Suppressor macrophage (primary cell): ENCODE measurements at places on chromosomes 16 and 17.

- DNase-seq, result no peak
Observed at GRCh38 chr17:82234211-82235055, 5.6 kb downstream of the SLC16A3 start.

GRCh38 chr16:27458258-27458657 is 56.3 kb downstream of the IL21R start:
- DNase-seq, result no peak

- peak; percentile 82 for DNase-seq
Observed at GRCh38 chr17:17840751-17841591, 4.2 kb upstream of the SREBF1 start.

GRCh38 chr17:48148854-48149786 is 41.6 kb downstream of the SNX11 start:
- no peak for DNase-seq

DNA sequence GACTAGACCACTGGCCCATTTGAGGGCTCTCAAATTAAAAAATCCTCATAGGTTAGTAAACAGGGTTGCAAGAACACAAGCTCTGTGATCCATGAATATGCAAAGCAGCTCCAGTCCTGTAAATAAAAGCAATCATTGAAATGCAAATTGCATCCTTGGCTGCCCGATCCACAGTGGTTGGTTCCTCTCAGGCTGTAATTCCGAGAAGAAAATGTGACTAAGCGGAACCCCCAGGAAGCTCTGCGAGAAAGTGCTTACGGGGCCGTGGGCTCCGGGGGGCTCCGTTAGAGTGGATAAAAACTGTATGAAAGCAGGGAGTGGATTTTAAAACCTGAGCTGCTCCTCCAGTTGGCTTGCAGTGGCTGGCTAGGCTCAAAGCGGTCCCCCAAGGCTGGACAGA is 2.5 kb downstream of the GPRC5B start:
- no peak for DNase-seq

GRCh38 chr16:24036614-24037013 is 200.8 kb downstream of the PRKCB start:
- DNase-seq, result peak; percentile 62

DNA sequence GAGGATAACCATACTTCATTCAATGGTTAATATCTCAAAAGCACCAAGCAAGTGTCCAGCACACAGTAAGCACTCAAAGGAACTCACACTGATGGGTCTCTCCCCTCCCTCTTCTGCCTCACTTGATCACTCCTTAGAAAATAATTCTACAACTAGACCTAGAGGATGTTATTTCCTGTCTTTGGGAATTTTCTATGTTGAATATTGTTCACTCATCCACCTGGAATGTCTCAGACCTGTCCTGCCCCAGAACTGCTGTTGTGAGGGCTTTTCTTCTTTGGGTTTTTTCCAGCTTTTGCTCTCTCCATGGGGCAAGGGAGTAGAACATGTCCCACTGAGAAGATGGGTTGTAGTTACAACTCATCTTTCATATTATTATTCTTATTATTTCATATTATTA is 25.3 kb downstream of the NXPH3 start:
- no peak for DNase-seq

DNA sequence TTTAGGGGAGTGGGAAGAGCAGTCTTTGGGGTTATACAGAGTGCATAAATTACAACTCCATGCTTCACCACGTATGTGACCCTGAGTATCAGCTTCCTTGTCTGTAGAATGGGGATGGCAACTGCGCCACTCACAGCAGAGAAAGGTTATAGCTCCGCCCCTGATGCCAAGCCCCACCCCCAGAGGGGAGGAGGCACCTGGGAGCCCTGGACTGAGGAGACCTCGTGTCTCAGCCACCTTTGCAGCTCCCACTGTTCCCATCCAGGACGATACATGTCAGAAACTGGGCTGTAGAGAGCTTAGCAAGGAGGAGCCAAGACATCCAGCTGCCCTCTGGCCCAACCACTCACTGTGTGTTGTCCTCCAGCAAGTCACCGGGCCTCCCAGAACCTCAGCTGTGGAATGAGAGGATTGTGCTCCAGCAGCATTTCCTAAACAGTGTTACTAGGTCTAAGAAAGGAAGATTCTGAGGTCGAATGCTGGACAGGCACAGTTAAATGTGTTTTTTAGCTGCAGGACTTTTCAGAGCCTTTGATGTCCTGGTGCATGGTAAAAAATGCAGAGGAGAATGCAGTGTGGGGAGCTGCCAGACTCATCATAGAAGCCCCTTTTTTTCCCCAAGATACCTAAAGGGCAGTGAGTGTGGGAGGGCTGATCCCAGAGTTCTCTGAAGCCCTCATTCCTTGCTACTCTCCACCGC is 49.4 kb downstream of the BEAN1 start:
- no peak for DNase-seq

DNA sequence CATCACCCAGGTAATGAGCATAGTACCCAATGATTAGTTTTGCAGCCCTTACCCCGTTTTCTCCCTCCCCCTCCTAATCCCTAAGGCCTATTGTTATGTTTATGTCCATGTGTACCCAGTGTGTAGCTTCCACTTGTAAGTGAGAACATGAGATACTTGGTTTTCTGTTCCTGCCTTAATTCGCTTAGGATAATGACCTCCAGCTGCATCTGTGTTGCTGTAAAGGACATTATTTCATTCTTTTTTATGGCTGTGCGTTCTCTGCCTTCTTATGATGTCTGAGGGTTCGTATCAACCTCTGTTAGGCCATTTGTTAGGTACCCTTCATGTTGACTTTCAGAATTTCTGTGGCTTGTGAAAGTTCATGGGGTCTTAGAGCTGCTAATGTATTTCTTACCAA is 31.0 kb downstream of the CTCF start:
- DNase-seq, result no peak

- DNase-seq, result peak; percentile 99
Observed at GRCh38 chr17:77285594-77286390, 145.0 kb downstream of the SEC14L1 start.

- DNase-seq, result no peak
Observed at GRCh38 chr17:2094891-2095535, 40.1 kb downstream of the HIC1 start.

GRCh38 chr16:55868137-55868536 is 7.0 kb downstream of the CES5A start:
- DNase-seq, result no peak

DNA sequence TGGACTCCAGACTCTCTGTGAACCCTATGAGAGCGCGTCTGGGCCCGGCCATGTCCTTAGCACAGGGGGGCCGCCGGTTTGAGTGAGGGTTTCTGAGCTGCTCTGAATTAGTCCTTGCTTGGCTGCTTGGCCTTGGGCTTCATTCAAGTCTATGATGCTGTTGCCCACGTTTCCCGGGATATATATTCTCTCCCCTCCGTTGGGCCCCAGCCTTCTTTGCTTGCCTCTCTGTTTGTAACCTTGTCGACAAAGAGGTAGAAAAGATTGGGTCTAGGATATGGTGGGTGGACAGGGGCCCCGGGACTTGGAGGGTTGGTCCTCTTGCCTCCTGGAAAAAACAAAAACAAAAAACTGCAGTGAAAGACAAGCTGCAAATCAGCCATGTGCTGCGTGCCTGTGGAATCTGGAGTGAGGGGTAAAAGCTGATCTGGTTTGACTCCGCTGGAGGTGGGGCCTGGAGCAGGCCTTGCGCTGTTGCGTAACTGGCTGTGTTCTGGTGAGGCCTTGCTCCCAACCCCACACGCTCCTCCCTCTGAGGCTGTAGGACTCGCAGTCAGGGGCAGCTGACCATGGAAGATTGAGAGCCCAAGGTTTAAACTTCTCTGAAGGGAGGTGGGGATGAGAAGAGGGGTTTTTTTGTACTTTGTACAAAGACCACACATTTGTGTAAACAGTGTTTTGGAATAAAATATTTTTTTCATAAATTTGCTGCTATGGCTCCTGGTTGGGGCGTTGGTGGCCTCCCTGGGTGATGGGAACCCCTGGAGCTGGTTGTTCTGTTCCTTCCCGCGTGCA is 23.1 kb downstream of the STAT5A start:
- peak; percentile 87 for DNase-seq

- no peak for DNase-seq
Observed at GRCh38 chr16:9723136-9723535, 459.1 kb downstream of the GRIN2A start.

DNA sequence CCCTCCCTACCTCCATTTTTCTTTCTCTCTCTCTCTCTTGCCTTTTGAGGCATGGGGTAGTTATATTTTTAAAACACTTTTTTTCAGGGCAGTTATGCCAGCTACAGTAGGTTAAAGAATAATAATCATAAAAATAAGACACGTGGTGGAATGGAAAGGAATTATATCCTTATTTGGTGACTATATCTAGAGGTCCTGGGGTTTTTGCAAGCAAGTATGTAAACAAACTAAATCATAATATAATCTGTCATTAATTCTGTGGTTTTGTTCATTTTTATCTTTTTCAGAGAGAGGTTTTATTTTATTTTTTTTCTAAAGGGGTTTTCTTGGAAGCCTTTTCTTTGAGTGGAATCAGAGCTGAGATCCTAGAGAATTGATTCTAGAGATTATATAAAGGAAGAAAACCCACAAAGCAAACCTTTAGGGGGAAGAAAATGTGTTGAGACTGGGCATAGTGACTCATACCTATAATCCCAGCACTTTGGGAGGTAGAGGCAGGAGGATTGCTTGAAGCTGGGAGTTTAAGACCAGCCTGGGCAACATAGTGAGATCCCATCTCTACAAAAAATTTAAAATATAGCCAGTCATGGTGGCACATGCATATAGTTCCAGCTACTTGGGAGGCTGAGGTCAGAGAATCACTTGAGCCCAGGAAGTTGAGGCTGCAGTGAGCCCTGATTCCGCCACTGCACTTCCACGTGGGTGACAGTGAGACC is 53.2 kb downstream of the NQO1 start:
- DNase-seq, result no peak

DNA sequence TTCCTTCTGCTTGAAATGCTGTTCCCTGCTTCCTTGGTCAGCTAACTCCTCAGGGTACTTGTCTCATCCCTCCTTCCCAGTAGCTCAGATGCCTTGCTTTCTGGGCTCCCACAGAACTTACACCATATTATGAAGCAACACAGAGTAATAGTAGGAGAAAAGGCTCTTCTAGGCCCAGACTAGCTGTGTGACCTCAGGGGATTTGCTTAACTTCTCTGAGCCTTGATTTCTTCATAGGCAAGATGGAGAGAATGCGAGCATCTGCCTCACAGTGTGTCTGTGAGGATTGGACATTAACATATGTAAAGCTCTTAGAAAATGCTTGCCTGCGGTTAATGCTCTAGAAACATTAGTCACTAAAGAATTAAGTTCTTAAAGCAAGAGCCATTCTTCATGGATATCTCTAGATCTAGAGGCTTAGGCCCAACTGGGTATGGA is 22.3 kb upstream of the PECAM1 start:
- peak; percentile 42 for DNase-seq

GRCh38 chr17:32927724-32928585 is at the start of gene TMEM98:
TMEM98 (plus strand) TSS chr17:32928153; CDS start chr17:32931529, 3,376 bp downstream.
- no peak for DNase-seq

- DNase-seq, result no peak
Observed at GRCh38 chr17:66980896-66981295, 16.4 kb downstream of the CACNG4 start.

DNA sequence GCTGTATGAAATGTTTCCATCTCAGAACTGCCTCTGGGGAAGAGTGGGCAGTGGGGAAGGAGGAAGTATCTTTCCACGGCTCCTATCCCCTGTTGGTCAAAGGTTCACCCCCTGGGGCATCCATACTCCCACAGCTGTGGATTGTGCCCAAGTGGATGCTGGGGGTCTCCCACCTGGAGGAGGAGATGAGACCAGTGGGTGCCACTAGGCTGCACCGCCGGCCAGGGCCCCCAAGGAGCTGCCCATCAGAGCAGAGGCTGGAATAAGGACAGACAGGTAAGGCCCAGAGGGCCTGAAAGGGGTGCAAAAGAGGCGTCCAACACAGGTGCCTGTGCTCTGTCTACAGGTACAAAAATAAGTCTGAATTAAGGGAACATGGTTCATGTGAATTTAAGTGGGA is 87.5 kb downstream of the WSCD1 start:
- DNase-seq, result no peak

DNA sequence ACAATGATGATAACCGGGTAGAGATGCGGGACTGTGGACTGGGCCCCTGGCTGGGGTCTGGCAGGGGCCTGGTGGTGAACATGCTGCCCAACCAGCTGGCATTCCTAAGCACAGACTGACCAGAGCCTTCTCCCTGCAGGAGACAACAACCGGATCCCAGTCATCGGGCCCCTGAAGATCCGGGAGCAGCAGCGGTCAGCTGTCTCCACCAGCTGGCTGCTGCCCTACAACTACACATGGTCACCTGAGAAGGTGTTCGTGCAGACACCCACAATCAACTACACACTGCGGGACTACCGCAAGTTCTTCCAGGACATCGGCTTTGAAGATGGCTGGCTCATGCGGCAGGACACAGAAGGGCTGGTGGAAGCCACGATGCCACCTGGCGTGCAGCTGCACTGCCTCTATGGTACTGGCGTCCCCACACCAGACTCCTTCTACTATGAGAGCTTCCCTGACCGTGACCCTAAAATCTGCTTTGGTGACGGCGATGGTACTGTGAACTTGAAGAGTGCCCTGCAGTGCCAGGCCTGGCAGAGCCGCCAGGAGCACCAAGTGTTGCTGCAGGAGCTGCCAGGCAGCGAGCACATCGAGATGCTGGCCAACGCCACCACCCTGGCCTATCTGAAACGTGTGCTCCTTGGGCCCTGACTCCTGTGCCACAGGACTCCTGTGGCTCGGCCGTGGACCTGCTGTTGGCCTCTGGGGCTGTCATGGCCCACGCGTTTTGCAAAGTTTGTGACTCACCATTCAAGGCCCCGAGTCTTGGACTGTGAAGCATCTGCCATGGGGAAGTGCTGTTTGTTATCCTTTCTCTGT is 5.1 kb upstream of the SLC7A6 start:
- DNase-seq, result peak; percentile 72

- DNase-seq, result no peak
Observed at GRCh38 chr17:63515426-63515825, 7.7 kb upstream of the KCNH6 start.
